ENCODE measurements at places on chromosomes 1 and 21. TPM values are rescaled to one million over a fixed set of nuclear protein-coding genes. Genes with fewer than 3 reads are reported as not detected.

GRCh38 chr1:225418059-225418458 is 9.8 kb downstream of the LBR start:
- DNase-seq = no peak

Gene PSMG1
- polyA plus RNA-seq = 43.2 TPM

DNA sequence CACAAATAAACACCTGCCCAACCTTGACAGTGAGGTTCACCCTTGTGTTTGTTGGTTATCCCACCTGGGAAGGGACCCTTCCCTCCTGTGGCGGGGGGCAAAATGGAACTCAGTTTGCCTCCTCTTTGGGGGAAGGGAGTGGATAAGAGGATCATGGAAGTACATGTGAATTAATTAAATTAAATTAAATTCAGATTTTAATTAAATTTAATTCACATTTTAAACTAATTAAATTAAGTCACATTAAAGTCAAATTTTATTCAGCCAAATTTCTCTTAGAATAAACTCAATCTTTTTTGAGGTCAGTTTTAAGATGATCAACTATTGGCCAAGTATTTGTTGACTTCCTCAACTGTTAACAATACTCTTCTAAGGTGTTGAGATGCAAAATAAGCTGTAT is 252.4 kb upstream of the AJAP1 start:
- no peak for DNase-seq

DNA sequence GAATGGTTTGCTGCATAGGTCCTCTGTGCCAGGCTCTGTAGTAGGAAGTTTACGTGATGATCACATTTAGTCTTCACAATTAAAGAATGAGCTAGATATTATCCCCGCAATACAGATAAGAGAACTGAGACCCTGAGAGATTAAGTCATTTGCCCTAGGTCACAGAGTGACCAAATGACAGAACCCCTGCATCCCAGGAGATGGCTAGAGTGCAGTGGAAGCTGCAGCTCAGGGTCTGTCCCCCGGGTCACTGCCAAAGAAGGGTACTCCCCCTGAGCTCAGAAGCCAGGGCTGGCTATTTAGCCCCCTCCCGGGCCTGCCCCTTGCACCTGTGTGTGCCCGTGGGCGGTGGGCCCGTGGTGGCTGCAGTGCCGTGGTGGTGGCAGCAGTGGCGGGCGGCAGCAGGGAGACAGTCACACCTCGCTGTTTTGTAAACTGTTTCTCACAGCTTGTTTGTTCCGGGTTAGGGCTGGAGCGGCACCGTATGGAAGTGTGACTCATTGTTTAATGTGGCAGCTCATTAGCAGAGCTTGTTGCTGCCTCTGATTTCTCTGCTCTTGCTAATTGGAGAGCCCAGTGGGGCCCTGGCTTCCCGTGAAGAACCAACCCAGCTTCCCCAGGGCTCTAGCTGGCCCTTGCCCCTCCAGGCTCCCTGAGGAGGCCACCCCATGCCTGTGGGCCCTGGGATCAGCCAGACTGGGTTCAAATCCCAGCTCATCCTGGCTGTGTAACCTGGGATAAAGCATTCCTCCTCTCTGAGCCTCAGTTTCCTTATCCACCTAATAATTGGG is 19.3 kb upstream of the FOXO6 start:
- DNase-seq = peak; percentile 77

Gene TFAP2E
- polyA plus RNA-seq = 0.06 TPM

GRCh38 chr1:57109247-57109646 is 143.4 kb upstream of the C8B start:
- DNase-seq = no peak

Gene LAX1
- polyA plus RNA-seq = 0.03 TPM

Gene LCE2B
- not detected for polyA plus RNA-seq

DNA sequence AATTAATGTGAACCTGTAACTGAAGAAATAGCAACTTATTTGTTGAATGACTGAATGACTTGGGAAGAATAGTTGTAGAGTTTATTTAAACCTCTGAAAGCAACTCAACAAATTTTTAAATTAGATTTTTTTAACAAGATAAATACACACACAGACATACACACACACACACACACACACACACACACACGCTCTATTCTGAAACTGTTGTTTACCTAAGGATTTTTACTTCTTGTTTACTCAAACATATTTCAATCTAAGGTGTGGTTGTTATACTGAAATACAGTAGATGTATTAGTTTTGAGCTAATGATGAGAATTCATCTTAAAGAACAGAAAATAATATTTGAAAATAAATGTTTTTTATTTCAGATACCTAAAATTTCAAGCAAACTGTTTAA is 11.5 kb downstream of the ACADM start:
- no peak for DNase-seq

Gene CLEC20A
- not detected for polyA plus RNA-seq

Gene ZFP69B
- 0.81 TPM for polyA plus RNA-seq

Gene CDK18
- 0.17 TPM for polyA plus RNA-seq

- peak; percentile 49 for DNase-seq
Observed at GRCh38 chr1:176897350-176898236, 266.9 kb downstream of the ASTN1 start.

Gene RGS13
- not detected for polyA plus RNA-seq

GRCh38 chr21:44450402-44450801 is 4.9 kb upstream of the LRRC3 start:
- DNase-seq = no peak

- no peak for DNase-seq
Observed at GRCh38 chr1:153832293-153832692, 57.1 kb downstream of the SLC27A3 start.

DNA sequence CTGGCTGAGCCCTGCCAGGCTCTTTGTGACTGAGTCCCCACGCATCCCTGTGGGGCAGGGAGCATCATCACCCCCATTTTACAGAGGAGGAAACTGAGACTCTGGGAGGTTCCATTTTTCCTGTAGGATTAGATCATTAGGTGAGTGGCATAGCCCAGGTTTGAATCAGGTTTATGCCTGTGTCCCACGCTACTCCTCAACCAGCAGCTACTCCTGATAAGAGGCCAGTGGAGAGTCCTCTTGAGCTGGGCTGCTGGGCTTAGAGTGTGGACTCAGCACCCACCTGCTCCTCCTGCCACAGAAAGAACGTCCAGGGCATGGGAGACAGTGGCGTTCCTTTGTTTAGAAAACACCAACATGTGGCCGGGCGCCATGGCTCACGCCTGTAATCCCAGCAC is 30.7 kb downstream of the TNFRSF1B start:
- DNase-seq = no peak

- DNase-seq = peak; percentile 21
Observed at GRCh38 chr1:68600049-68600661, 103.3 kb upstream of the DEPDC1 start.

GRCh38 chr1:53568540-53568939 is 109.3 kb downstream of the DMRTB1 start:
- no peak for DNase-seq

GRCh38 chr1:24714859-24715520 is 30.3 kb upstream of the CLIC4 start:
- no peak for DNase-seq

DNA sequence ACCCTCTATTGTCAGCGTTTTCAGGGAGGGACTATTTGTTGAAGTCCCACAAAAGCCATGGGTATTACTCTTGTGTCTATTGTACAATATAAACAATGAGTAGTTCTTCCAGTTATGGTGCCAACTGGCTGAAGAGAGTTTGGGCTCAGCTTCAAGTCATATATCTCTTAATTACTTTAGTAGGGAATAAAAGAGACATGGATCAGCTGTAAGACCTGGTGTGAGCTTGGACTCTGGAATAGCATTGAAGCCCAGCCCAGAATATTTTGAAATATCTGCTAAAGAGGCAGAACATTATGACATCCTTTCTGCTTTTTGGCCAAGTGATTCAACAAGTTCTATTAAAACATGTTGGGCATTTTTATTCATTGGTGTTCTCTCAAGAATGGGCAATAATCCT is 224.9 kb downstream of the BACH1 start:
- no peak for DNase-seq

Gene SYTL1
- 0.29 TPM for polyA plus RNA-seq

Gene ADORA3
- 0.03 TPM for polyA plus RNA-seq

Gene ZNF695
- polyA plus RNA-seq = 2.0 TPM

- no peak for DNase-seq
Observed at GRCh38 chr1:206010060-206010459, 6.9 kb upstream of the RAB7B start.

DNA sequence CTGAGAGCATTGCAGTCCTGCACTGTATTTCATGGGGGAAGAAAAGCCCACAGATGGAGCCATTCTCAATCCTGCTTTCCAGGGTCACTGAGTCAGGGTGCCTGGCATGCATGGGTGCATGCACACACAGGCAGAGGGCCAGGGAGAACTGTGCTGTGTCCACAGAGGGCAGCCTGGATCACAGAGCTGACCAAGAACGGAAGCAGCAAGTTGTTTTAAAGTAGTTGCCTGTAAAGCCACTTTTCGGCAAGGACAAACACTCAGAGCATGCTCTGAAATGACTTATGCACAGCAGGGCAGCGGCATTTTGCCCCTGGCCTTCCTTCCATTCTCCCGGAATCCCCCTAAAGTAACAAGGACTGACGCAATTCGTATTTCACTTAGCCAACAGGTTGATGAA is 3.6 kb downstream of the ERG start:
- peak; percentile 88 for DNase-seq

- DNase-seq = peak; percentile 68
Observed at GRCh38 chr1:185156288-185156853, 382 bp downstream of the TRMT1L start.

DNA sequence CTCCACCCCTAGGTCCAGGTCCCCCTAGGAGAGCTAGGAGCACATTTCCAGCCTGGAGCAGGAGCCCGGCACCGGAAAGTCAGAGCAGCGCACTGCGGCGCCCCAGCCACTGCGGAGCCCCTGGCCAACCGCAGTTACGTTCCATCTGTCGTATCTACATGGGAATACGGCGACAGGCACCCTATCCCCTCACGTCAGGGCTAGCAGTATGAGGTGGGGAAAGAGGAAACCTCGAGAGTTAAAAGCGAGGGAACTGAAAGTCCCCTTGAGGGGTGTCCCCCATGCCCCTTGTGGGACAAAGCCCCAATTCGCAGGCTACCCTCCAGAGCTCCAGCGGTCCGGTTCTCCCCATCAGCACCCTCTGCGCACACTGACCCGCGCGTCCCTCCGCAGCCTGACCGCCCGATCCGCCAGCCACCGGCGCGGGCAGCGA is 995 bp downstream of the COLGALT2 start:
- DNase-seq = peak; percentile 24

- DNase-seq = no peak
Observed at GRCh38 chr1:169576935-169577331, 9.3 kb downstream of the F5 start.

Gene PRDM16
- not detected for polyA plus RNA-seq

DNA sequence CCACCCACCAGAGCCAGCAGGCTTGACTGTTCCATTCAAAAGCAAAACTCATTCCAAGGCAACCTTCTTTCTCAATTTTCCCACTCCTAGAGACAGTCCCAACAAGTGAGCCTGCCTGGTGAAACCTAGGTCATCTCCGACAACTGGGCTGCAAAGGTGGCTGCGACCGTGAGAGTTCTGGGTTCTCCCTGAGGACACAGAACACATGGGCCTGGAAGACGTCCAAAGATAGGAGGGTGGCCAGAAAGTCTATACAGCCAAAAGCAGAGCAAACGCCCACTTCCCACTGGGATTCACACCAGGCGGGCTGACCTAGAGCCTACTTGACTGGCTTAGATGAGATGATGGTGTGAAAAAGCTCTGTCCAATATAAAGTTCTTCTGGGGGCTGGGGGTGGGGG is 90.2 kb upstream of the GRIK3 start:
- no peak for DNase-seq

Gene TMEM52
- polyA plus RNA-seq = 1.7 TPM

DNA sequence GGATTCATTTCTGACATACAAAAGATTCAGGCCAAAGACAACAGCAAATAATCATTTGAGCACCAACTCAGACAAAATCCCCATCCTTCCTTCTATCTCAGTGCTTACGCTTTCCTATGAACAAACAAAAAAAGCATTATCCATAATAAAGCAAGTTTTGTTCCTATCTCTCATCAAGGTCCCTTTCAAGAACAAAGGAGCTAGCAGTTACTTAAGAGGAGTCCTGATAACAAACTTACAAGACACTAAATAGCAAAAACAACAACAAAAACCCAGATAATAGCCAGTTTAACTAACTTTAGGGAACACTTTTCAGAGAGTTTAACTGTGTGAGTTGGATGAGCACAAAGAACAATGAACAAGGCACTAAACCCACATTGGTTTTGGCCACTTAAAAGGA is 10.5 kb downstream of the EVI5 start:
- DNase-seq = no peak

GRCh38 chr1:101002551-101002950 is 23.0 kb downstream of the DPH5 start:
- peak; percentile 75 for DNase-seq

DNA sequence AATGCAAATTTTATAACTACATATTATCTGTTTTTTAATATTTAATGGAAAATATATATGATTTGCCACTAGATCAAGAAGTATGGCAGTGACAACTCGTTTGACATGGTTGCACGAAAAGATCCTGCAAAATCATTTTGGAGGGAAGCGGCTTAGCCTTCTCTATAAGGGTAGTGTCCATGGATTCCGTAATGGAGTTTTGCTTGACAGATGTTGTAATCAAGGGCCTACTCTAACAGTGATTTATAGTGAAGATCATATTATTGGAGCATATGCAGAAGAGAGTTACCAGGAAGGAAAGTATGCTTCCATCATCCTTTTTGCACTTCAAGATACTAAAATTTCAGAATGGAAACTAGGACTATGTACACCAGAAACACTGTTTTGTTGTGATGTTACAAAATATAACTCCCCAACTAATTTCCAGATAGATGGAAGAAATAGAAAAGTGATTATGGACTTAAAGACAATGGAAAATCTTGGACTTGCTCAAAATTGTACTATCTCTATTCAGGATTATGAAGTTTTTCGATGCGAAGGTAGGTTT is 556 bp downstream of the IFI44 start:
- peak; percentile 33 for DNase-seq

DNA sequence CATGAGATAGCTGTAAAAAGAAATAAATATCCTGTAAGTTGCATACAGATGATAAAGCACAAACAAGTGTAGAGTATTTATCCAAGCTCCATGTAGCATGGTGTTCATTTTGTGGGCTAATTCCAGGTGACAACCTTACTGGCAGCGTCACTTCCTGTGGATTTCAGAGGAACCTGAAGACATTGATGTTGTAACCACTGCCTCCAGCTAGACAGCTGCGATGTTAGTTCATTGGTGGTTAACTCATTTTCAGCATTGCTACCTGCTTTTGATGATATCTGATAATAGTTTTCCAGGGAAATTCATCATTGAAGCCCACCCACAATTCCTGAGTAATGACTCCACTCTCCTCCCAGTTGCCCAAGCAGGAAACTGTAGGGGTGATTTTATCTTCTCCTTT is 3.0 kb downstream of the HSD3B1 start:
- DNase-seq = no peak

All from endothelial cell of umbilical vein (primary cell).